ENCODE measurements at places on chromosomes 6 and 20. TPM values are rescaled to one million over a fixed set of nuclear protein-coding genes. Genes with fewer than 3 reads are reported as not detected.

DNA sequence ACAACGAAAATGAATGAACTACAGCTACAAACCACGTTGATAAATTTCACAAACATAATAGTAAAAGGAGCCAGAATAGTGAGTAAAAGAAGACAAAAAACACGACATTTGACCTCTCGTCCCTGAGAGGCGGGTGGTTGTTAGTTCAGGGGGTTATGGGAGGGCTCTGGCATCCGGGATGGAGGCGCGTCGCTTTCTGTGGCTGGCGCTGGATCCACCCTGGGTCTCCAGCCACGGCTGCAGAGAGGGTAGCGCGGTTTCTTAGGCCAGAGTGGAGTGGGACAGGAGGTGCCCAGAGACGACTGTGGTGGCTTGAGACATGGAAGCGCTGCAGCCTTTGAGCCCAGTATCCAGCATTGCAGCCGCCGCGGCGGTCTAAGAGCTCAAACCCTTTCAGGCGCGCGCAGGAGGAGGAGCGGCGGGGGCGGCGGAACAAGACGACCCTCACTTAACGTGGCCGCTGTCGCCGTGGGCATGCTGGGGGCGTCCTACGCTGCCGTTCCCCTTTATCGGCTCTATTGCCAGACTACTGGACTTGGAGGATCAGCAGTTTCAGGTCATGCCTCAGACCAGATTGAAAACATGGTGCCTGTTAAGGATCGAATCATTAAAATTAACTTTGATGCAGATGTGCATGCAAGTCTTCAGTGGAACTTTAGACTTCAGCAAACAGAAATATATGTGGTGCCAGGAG is 3.7 kb upstream of the ZSCAN23 start:
- DNase-seq: peak; percentile 9

GRCh38 chr6:92906385-92906784 is 513.0 kb downstream of the EPHA7 start:
- no peak for DNase-seq

DNA sequence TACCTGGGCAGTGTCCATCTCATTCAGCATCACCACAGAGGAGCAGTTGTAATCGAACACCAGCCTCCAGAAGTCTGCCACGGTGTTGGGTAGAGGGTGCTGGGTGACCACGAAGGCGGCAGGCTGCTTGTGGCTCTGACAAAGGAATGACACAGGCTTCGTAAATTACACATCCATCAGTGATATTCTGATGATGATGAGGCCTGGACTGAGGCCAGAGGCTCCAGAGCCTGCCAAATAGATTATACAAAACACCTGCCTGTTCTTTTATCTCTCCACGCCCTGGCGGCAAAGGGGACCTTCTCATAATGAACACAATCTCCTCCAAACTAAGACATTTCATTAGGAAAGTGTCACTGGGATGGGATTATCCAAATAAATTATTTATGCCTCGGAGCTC is 480.2 kb upstream of the CHD6 start:
- DNase-seq: no peak

- DNase-seq: no peak
Observed at GRCh38 chr6:75800133-75800532, 51.1 kb downstream of the MYO6 start.

DNA sequence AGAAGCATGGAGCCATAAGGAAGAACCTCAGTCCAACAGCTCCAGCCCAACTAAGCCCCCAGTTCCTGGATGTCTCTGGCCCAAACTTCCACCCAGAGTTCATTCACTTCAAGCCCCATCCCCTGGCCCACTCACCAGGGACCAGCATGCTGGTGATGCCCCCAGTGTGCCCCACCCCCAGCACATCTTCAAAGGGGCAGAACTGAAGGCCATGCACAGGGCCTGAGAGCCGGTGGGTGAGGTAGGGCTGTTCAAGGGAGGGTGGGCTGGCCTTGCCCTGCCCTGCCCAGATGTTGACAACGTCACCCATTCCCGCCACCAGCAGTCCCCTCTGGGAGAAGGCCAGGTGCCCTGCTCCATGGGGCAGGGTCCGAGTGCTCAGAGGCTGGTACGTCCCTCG is 3.6 kb downstream of the B3GALT4 start:
- DNase-seq: no peak

ZNF165 gene
- 0.08 TPM for total RNA-seq

DNA sequence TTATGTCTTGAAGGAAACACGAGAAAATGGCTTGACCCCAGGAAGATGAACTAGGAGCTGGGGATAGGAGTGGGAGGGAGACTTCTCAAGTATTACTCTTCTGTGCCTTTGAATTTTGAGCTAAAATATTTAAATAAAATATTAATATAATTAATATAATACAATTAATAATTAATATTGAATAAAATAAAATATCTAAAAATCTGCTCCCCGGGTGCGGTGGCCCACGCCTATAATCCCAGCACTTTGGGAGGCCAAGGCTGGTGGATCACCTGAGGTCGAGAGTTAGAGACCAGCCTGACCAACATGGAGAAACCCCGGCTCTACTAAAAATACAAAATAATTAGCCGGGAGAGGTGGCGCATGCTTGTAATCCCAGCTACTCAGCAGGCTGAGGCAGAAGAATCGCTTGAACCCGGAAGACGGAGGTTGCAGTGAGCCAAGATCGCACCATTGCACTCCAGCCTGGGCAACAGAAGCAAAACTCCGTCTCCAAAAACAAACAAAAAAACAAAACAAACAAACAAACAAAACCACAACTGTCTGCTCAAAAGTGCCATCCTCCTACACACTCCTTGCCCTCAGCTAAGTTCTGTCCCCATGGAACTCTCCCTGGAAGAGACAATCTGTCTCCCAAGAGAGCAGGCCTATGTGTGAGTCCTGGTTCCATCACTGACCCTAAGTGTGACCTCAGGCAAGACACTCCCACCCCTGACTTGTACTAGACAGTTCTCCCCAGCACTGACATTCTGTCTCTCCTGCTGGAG is 13.7 kb upstream of the TRIB3 start:
- DNase-seq: no peak

RGL2 gene
- 35.7 TPM for total RNA-seq

- no peak for DNase-seq
Observed at GRCh38 chr6:17650656-17651309, 50.7 kb downstream of the FAM8A1 start.

DNA sequence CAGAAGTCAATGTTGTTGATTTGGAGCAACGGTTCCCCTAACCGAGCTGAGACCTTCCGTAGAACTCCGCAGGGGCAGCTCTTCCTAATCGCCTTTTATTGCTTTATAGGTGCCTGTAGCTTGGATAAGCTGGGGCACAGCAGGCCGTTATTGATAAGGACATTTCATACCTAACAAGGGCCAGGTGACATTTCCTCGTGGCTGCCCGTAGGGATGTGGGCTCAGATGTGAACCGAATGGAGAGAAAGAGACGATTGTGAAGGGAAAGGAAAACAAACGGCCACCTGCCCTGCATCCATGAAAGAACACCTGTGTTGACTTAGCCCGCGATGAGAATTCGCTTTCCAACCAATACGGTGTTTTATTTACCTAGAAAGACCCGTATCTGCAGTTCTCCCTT is 53.3 kb upstream of the DACT2 start:
- DNase-seq: no peak

SPAG4 gene
- not detected for total RNA-seq

TOP1 gene
- 15.4 TPM for total RNA-seq
